Inflammatory macrophage treated with lipopolysaccharide for 4 hours (primary cell): ENCODE measurements at places on chromosomes 2 and 18.

GRCh38 chr18:74622072-74622471 lies 24.4 kb downstream of the ZNF407 start:
- DNase-seq = peak; percentile 21

DNA sequence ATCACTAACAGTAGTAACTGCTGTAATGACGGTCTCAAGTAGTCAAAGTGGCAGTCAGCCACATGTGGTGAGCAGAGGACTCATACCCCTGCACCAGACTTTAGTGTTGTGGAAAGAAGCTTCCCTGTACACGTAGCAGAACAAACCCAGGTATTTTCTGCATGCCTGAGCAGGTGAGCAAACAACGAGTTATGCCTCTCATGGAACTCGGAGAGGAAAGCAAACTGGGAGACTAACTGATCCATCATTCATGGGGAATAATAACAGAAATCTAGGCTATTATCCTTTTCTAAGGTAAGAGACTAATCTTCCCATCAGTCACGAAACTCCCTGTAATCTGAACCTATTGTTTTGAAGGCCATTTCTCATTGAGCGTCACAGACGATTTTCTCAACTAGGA lies 1495.2 kb upstream of the NXPH2 start:
- DNase-seq = no peak

DNA sequence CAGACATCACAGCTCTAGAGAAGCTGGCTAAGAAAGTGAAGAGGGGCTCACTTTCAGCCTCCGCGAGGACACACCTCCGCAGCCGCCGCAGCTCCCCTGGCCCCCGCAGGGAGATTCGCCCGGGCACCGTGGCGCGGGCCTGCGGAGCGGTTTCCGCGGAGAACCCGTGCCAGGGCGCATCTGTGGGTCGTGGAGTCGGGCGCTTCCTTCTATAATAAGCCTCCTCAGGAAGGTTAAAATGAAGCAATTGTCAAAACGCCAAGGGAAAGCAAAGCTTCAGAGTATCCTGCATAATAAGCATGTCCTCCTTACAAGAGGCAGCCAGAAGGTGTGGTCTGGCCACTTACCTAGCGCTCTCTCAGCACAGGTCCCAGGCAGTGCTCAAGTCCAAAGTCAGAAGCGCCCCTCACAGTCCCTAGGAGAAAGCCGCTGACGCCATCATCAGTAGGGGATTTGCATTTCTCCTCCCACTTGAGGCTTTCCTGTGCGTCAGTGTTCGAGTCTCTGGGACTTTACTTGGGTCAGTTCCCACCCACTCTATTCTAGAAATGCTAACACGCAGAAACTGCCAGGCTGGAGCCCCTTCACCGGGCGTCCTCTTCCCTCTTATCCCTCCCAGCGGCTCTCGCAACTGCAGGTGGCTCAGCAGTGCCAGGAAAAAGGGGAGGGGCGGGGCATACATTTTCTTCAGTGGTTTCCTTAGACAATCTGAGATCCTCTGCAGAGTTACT lies at the start of gene STAT4:
TSS of gene STAT4 (minus strand) at position 395 of the 731 bp plus-strand sequence. CDS start 2,791 bp downstream, outside the sequence.
- DNase-seq = peak; percentile 98

GRCh38 chr18:43303376-43303775 lies 26.1 kb upstream of the SYT4 start:
- DNase-seq = no peak

GRCh38 chr2:68594674-68595492 lies 48.5 kb upstream of the PROKR1 start:
- peak; percentile 49 for DNase-seq

GRCh38 chr2:227713291-227713690 lies 4.5 kb downstream of the SLC19A3 start:
- no peak for DNase-seq

DNA sequence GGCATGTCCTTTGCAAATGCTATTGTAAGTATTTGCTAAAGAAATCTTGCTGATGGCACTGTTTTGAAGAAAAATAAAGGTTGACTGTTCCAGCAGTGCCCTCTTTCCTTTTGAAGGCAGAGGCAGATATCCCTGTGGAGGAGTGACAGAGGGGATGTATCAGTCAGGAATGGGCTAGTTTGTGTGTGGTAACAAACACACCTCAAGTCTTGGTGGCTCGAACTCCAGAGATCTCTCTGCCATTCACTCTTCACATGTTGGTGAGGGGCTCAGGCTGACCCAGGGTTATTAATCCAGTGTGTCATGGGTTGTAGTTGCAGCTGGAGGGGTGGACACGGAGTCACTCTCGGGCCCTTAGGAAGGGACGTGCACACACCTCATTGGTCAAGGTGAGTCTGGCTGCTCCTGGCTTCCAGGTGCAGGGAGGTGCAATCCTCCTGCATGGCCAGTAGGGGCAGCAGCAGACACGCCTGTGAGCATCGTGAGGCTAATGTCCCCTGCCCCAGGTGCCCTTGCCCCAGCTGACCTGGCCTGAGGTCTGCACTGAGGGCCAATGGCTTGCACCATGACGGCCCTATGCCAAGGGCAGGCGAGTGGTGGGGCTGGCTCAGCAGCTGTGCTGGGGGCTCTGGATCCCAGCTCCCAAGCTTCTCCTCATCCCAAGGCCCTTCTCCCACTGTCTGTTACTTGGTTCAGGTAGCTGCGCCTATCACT lies 146.5 kb downstream of the ASB1 start:
- no peak for DNase-seq

- no peak for DNase-seq
Measured at GRCh38 chr2:151315381-151315903, 26.0 kb upstream of the NMI start.

DNA sequence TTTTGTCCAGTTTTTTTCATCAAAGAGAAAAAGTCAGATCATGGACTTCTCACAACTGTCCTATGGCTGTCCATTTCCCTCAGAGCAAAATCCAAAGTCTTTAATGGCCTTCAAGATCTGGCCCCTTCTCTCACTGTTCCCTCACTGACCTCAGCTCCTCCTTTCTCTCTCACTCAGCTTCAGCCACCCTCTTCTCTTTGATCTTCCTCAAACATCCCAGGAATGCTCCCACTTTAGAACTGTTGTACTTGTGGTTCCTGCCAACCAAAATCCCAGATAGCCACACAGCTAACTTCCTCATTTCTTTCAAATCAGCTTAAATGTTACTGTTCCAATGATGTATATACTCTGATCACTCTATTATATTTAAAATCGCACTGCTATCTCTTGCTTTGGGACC lies 82.9 kb downstream of the NUP35 start:
- DNase-seq = no peak
